ENCODE measurements at places on chromosomes 6 and 20.

DNA sequence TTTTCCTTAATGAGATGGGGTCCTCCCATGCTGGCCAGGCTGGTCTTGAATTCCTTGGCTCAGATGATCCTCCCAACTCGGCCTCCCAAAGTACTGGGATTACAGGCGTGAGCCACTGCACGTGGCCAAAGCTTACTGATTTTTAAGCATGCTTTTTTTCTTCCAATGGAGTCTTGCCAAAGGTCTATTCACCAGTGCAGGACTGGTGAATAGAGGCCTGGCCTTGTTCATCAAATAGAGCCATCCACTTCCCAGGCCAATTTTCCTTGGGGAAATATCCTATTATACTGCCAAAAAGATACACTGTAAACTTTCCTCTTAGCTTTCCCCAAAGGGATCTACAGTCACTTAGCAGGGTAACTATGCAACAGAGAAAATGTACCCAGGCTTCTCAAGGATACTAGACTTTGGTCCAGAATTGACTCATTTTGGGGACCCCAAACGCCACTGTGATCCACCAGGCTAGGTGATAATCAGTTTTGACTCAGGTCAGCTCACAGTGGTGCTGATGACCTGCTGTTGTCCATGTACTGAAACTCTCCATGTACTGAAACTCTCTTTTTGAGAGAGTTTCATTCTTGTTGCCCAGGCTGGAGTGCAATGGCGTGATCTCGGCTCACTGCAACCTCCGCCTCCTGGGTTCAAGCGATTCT is 91.8 kb downstream of the REPS1 start:
- DNase-seq = no peak

GRCh38 chr6:63434943-63435342 is 115.2 kb upstream of the LGSN start:
- no peak for DNase-seq

DNA sequence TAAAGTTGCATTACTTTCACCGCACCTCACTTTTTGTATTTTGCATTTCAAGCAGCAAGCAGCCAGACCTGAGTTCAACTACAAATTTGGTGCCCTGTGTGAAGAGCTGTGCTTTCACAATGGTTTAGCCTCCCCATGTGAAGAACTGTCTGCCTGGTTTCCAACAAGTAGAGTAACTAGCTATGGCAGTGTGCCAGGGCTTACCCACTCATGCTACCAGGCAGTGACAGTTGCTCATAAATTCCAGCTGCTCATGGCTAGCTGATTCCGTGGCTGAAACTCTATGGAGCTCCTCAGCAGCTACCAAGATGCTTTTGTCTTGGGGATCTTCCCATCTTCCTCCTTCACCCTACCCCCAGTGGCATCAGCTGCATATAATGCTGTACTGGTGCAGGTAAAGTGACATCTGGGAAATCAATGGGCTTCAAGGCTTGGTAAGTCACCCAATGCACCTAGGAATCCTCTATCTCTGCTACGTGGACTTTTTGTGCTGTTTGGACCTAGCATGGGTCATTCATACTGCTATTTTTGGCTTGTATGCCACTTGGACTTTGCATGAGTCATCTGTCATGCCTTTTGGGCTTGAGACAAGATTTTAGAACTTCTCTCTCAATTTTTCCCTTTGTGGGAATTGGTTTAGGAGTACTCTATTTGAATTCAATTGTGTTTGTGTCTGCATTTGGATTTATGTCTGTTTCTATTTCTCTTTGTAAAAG is 176.5 kb upstream of the GJE1 start:
- no peak for DNase-seq

- DNase-seq = no peak
Measured at GRCh38 chr6:23533944-23534343, 592.1 kb upstream of the NRSN1 start.

DNA sequence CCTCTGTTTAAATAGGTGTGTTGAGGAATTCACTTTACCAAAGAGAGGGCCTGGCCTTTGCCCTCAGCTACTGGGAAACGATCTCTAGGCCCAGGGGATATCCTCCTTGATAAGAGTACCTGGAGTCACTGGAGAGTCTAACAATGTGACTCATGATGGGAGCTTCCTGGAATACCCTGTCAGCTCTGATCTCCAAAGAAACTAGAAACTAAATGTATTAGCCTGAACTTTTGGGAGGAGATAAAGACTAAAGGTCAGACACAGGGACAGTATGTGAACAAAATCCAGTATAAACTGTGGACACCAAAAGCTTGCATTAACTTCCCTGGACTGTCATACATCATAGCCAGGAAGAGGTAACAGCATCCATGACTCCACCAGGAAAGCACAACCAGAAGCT is 148.5 kb downstream of the RNGTT start:
- no peak for DNase-seq

GRCh38 chr20:3730803-3731672 is 1.4 kb upstream of the HSPA12B start:
- no peak for DNase-seq

DNA sequence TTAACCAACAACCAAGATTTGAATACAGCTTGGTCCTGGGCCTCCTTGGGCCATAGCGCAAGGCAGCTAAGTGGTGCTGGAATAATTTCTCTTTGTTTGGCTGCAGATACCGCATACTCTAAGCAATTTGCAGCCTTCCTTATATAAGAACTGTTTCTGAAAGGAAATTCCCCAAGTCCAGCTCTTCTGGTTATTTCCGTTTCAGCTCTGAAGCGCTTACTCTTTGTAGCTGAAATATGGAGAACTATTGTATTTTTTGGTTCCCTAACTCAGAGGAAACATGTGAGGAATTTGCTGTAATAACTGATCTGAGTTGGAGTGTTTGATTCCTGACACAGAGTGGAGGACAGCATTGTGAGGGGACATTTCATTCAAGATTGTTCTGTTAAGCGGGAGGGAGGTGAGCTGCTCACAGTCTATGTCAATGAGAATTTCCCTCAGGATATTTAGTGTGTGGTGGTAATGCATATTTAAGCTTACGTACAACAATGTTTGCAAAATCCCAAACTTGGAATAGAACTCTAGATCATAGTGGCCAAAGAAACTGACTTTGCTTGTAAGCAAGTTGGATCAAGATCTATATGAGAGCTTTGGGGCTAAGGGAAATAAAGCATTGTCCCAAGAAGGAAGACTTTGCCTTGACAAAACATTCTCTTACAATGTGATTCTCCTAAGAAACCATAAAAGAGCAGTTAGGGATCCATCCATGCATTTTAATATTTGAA is 576.6 kb upstream of the FLRT3 start:
- no peak for DNase-seq

GRCh38 chr20:54048481-54048880 is 21.9 kb downstream of the BCAS1 start:
- DNase-seq = no peak

- no peak for DNase-seq
Measured at GRCh38 chr20:37879843-37880242, 23.1 kb upstream of the VSTM2L start.

GRCh38 chr6:46420921-46421638 is 70.2 kb downstream of the RCAN2 start:
- DNase-seq = no peak

GRCh38 chr6:105985816-105986632 is 100.1 kb upstream of the PRDM1 start:
- DNase-seq = no peak

DNA sequence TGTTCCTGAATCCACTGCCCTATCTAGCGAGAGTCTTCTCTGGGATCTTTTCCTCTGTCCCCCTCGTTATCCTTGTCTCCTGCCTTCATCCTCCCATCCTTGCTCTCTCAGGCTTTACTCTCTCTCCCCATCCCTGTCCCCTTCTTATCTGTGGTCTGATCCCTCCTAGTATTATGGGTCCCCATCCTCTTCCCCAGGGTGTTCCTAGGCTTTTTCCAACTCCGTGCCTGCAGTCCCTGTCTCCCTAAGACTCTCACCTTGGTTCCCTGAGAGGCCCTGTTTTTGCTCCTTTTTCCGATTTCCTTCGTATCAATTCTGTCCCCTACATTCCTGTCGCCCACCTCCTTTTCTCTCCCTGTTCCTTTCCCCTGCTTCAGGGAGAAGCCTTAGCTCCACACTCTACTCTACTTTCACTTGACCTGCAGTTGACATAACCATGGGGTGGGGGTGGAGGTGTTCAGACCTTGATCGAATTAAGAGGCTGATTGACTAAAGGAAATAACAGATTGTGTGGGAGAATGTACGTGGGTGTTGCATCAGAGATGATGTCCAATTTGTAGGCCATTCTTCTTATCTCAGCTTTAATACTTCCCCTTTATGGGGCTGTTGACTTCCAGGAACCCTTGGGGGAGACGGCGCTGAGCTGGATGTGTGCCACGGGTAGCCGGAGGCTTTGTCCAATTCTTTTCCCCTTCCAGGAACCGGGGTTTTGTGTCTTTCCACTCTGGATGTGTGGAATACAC is 905 bp downstream of the PPARD start:
- DNase-seq = no peak

- no peak for DNase-seq
Measured at GRCh38 chr6:34970488-34970887, 81.4 kb downstream of the ANKS1A start.

DNA sequence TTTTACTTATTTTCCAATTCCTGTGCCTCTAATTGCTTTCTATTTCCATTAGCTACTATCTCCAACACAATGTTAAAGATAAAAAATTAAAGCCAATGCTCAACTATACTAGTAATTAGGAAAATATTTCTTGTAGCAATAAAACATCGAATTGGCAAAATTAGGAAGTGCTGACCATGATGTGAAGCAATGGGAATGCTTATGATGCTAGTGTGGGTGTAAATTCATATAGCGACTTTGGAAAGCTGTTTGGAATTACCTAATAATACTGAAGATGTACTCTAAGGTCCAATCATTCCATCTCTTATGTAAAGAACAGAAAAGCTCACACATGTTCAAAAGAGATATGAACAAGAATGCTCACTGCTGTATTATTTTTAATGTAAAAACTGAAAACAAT is 78.2 kb downstream of the UBE3D start:
- no peak for DNase-seq

DNA sequence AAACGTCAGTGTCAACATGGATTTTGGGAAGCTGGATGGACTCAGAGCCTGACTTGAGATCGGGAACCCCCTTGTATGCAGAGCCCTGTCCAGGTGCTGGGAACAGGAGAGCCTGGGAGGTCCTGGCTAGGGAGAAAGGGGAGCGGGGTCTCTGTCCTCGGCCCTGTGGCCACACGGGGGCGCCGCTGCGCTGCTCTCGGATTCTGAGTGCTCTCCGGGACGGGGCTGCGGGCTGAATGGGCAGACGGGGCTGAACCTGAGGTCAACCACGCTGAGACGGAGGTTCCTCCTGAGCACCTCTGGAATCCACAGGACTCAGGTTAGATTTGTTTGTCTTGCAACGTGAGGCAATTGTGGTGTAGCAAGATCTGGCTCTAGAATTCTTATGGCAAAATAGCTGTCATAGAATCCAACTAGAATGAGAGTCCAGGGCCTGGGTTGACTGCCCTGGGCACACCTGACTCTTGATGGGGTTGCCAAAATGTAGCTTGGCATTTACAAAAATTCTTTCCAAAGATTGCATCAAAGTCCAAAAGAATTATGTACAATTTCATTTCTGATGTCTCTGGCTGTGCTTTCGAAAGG is 20.6 kb upstream of the HLA-F start:
- DNase-seq = peak; percentile 82

GRCh38 chr6:38182426-38182825 is 362.9 kb downstream of the ZFAND3 start:
- DNase-seq = no peak

GRCh38 chr6:34606477-34607265 is 50.5 kb upstream of the SPDEF start:
- no peak for DNase-seq

- DNase-seq = no peak
Measured at GRCh38 chr6:781350-781961, 88.5 kb upstream of the EXOC2 start.

DNA sequence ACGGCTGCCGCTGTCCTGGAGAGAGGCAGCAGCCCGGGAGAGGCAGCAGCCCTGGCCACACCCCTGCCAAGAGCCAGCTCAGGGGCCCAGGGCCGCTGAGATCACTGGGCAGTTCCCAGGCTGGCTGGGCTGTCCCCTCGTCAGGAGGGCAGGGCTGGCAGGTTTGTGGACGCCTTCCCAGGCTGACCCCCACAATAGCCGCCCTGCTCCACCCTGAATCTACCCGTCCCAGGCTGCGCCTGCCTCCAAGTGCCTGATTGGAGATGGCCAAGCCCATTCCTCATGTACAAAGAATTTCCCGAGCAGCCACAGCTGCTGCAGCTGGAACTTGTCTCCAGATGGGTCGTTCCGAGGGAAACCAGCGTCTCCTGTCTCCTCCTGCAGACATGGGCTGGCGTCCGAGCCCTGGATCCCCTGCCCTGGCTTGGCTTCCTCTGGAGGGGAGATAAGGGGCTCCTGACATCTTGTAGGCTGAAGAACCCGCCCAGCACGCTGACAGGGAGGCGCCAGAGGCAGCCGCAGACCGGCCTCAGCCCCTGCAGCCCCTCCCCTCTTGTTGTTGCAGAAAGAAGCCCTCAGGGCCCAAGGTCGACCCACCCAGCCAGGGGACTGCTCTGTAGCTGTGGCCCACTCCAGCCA is 9.4 kb upstream of the GATA5 start:
- DNase-seq = no peak

DNA sequence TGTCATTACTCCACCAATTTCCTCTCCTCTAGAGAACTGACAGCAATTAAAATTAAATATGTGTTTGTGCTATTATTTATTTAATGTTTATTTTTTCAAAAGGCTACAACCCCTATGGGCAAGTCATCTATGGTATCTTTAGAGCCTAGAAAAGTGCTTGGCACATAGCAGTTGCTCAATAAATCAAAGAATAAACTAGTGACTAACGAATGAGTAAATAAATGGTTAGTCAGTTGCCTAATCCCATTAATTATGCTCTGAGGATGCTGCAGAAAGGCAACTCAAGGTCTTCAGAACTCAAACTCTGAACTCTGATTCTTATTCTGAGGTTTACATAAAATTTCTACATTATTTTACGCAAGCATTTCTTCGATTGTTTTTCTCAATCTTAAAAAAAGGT is 193.0 kb upstream of the TSHZ2 start:
- no peak for DNase-seq

DNA sequence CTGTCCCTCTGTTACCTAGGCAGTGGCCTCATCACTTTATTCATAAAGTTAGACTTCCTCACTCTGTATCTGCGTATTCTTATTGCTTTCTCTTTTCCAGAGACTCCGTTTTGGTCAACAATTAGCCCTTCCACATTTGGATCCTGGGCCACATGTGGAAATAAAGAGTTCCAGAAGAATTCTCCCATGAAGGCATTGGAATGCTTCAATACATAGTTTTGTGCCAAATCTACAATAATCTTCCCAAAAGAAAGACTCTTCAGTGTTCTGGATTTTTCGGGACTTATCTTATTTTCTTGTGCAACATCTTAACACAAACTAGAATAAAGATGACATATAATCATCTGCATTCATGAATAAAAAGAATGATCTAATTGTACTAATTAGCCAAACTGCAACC is 187.7 kb upstream of the BMP2 start:
- no peak for DNase-seq

DNA sequence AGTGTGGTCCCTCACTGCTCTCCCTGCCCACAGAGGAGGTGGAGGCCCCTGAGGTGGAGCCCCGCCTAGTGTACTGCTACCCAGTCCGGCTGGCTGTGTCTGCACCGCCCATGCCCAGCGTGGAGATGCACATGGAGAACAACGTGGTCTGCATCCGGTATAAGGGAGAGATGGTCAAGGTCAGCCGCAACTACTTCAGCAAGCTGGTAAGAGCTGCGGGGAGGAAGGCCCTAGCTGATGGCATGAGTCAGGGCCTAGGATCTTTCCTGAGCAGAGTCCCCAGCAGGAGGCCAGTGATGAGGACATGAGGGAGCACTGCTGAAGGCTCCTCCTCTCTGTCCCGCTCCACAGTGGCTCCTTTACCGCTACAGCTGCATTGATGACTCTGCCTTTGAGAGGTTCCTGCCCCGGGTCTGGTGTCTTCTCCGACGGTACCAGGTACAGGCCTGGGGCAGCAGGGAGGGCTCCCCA is 11.2 kb downstream of the PCIF1 start:
- DNase-seq = no peak

Data from activated gamma-delta T cell treated with Interleukin-2 at 50 U/mL for 16 hours (primary cell).